ENCODE measurements at places on chromosomes 2 and 18. TPM values are rescaled to one million over a fixed set of nuclear protein-coding genes. Genes with fewer than 3 reads are reported as not detected.

DNA sequence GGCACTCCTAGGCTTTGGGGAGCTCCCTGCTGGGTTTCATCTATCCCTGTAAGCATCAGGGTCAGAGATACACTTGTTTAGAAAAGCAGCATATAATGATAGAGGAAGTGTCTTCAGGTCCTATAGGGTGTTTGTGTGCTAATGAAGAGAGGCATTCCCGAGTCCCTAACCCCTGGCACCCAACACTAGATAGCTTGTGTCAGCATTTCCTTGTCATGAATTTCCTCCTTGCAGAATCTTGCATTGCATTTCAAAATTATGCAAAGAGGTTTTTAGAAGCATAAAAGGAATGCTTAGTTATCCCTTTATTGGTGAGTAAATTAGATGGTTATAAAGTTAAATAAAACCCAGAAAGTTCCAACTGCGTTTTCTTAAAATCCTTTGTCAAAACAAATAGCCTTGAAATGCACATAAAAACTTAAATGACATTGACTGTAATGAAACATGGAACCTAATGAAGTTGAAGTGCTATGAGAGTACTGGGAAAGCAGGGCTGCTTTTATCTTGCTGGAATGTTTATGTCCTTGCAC lies 63.7 kb upstream of the LHCGR start:
- DNase-seq: no peak

- DNase-seq: no peak
Measured at GRCh38 chr2:9693196-9693491, 62.3 kb upstream of the YWHAQ start.

DNA sequence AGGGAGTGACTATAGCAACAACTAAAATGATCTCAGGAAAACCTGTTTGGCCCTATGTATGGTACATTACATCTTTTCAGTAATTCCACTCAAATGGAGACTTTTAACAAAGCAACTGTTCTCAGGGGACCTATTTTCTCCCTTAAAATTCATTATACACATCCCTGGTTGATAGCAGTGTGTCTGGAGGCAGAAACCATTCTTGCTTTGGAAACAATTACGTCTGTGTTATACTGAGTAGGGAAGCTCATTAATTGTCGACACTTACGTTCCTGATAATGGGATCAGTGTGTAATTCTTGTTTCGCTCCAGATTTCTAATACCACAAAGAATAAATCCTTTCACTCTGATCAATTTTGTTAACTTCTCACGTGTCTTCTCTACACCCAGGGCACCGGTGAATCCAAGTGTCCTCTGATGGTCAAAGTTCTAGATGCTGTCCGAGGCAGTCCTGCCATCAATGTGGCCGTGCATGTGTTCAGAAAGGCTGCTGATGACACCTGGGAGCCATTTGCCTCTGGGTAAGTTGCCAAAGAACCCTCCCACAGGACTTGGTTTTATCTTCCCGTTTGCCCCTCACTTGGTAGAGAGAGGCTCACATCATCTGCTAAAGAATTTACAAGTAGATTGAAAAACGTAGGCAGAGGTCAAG lies 955 bp downstream of the TTR start:
- DNase-seq: no peak

The TDRD15 gene
- not detected for total RNA-seq

The NPAS2 gene
- 29.1 TPM for total RNA-seq

Measured in esophagus squamous epithelium (tissue), 5 donors.